ENCODE measurements at places on chromosomes 7 and 10. TPM values are rescaled to one million over a fixed set of nuclear protein-coding genes. Genes with fewer than 3 reads are reported as not detected.

ZFAND4 gene
- total RNA-seq, result 6.6 TPM

HSPA12A gene
- total RNA-seq, result 10.7 TPM

DDC gene
- not detected for total RNA-seq

JAKMIP3 gene
- 0.32 TPM for total RNA-seq

ANKRD1 gene
- total RNA-seq, result 56.1 TPM

CFAP70 gene
- 0.97 TPM for total RNA-seq

PDZD7 gene
- total RNA-seq, result 1.5 TPM

NUPR2 gene
- not detected for total RNA-seq

TSPAN13 gene
- 71.3 TPM for total RNA-seq

SCART1 gene
- total RNA-seq, result 2.7 TPM

SLC16A9 gene
- 1.2 TPM for total RNA-seq

FAM25G gene
- not detected for total RNA-seq

FAM107B gene
- 11.1 TPM for total RNA-seq

SLC26A5 gene
- not detected for total RNA-seq

SEPTIN14 gene
- not detected for total RNA-seq

ANXA7 gene
- 103 TPM for total RNA-seq

FAM237B gene
- not detected for total RNA-seq

POLR2J2 gene
- 2.7 TPM for total RNA-seq

ACHE gene
- total RNA-seq, result 0.30 TPM

ACBD5 gene
- 23.5 TPM for total RNA-seq

MCM10 gene
- total RNA-seq, result 0.89 TPM

C10orf67 gene
- not detected for total RNA-seq
